GM23248 (cell line): ENCODE measurements at places on chromosomes 13 and 19. TPM values are rescaled to one million over a fixed set of nuclear protein-coding genes. Genes with fewer than 3 reads are reported as not detected.

DNA sequence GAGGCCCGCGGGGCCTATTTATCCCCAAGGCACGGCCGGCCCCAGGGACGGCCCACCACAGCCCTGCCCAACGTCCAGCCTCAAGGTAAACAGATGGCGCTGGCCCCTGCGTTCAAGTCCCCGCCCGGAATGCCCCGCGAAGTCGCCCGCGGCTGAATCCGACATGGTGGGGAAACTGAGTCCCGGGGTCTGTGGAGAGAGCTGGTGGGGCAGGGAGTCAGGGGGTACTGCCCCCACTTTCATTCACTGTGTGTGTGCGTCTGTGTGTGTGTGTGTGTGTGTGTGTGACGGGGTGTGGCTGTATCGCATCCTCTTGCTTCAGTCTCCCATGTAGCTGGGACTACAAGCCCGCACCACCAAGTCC lies 192 bp upstream of the COMP start:
- H3K4me3 ChIP-seq = no peak overlapping the region
- no peak overlapping the region for H3K27ac ChIP-seq
- H3K4me1 ChIP-seq = peaks cover 11% of the 10 kb centered on the region
- DNase-seq = no peak
- no peaks in the 10 kb centered on the region for H3K36me3 ChIP-seq

DNA sequence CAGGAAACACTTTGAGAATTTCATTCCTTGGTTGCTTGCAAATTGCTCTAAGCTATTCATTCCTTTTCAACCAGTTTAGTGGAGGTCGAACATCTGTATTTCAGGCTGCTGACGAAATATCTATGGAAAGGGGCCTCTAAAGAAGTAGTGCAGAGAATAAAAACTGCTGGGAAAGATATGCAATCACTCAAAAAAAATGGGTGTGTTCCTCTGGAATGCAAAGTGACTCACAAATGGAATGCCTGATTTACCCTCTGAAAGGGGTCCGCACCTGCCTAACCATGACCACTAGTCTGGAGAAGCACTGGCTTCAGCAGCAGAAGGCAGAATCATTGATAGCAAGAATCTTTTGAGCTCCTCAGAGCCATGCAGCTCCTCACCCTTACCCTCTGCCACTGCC lies 129.4 kb downstream of the PCDH9 start:
- no peaks in the 10 kb centered on the region for H3K36me3 ChIP-seq
- H3K27me3 ChIP-seq = no peaks in the 10 kb centered on the region
- no peak overlapping the region for H3K4me3 ChIP-seq
- no peak for DNase-seq
- H3K4me1 ChIP-seq = no peaks in the 10 kb centered on the region

DNA sequence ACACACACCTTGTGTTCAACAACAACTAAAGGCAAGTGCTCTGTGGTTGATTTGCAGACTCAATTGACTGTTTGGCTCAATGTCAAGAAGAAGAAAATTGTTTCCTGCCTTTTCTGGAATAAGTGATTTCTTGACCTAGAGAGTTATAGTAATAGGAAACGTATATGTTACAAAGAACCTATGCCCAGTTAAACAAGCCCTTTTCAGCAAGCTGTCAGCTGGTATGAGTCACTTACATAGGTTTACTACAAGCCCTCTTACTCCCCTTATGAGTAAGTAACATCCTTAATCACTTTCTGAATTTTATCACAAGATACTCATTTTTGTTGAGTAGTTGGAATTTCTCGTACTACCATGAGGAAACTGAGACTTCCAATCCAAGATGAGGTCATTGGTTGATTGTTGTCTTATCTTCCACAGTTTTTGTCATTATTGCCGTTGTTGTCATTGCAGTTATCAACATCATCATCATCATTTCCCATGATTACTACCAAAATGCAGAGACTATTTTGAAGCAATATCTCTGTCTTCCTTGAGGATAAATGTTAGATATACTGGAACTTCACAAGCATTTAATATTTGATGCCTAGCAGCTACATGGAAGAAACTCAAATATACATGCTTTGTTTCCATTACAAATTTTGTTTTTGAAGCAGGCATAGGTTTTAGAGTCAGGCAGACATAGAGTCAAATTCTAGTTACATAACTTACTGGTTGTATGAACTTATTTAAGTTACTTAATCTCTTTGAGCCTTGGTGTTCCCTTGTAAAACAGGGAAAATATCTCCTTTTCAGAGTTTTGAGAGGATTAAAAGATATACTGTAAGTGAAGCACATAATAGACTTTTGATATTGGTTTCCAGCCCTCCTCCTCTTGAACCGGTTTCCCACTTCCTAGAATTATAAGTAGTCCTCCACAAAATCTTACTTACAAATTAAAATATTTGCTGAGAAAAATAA lies 106.0 kb downstream of the RAP2A start:
- H3K36me3 ChIP-seq = no peaks in the 10 kb centered on the region
- no peak overlapping the region for H3K27ac ChIP-seq
- peaks cover 8% of the 10 kb centered on the region; the same call in 1 of the 2 replicates for H3K4me1 ChIP-seq
- no peaks in the 10 kb centered on the region for H3K27me3 ChIP-seq
- H3K4me3 ChIP-seq = no peak overlapping the region

- DNase-seq = no peak
- H3K36me3 ChIP-seq = no peaks in the 10 kb centered on the region
- H3K27ac ChIP-seq = no peak overlapping the region
- no peak overlapping the region for H3K4me3 ChIP-seq
Observed at GRCh38 chr13:93814658-93815057, 588.1 kb downstream of the GPC6 start.

DNA sequence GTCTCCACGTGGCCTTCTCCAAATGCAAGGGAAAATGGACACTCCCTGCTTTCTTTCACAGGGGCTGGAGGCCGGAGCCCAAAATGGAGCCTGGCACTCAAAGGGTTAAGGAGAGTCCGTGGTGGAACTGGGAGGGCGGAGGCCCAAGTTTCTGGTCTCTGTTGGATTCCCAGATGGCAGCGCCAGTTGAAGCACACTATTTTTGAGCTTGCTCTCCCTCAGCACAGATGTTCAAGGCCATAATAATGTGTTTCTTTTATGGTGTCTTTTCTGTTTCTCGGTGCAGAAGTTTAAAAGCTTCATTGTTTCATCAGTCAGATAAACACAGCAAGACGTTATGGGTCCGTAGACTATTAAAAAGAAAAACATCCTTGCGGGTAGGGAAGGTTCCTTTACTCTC lies 67.6 kb downstream of the TNFRSF19 start:
- no peaks in the 10 kb centered on the region for H3K27me3 ChIP-seq
- no peak for DNase-seq
- H3K27ac ChIP-seq = no peak overlapping the region
- H3K4me1 ChIP-seq = no peaks in the 10 kb centered on the region

- no peak overlapping the region for H3K4me3 ChIP-seq
- peaks cover 6% of the 10 kb centered on the region for H3K4me1 ChIP-seq
- H3K36me3 ChIP-seq = no peaks in the 10 kb centered on the region
Observed at GRCh38 chr13:108225440-108225839, 7.2 kb downstream of the ABHD13 start.

- H3K4me1 ChIP-seq = peaks cover 23% of the 10 kb centered on the region
- H3K27ac ChIP-seq = no peak overlapping the region
- no peaks in the 10 kb centered on the region for H3K27me3 ChIP-seq
- H3K4me3 ChIP-seq = no peak overlapping the region
- no peaks in the 10 kb centered on the region for H3K36me3 ChIP-seq
- no peak for DNase-seq
Observed at GRCh38 chr13:98819382-98820010, 67.0 kb upstream of the SLC15A1 start.

DNA sequence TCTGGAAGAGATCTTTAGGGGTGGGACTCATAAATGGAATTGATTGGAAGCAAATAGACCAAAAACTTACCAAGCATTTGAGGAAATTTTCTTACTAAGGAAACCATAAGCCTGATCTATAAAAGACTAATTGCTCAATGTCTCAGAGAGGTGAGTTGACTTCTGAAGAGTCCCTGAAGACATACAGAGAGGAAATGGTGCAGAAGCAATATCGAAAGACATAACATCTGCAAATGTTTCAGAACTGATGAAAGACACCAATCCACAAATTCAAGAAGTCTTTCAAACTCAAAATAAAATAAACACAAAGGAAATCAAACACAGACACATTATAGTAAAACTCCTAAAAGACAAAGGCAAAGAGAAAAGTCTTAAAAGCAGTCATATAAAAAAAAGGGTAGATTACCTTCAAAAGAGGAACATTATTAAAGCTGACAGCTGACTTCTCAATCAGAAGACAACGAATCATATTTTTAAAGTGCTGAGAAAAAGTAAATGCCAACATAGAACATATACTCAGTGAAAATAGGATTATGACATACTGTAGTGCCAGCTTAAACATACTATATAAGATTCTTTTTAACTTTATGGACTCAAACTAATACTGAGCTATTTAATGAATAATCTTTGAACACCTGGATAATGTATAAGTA lies 45.4 kb upstream of the CALM3 start:
- H3K4me3 ChIP-seq = no peak overlapping the region
- no peaks in the 10 kb centered on the region for H3K36me3 ChIP-seq
- no peaks in the 10 kb centered on the region for H3K27me3 ChIP-seq
- H3K4me1 ChIP-seq = no peaks in the 10 kb centered on the region
- no peak overlapping the region for H3K27ac ChIP-seq
- DNase-seq = no peak

- H3K27me3 ChIP-seq = peaks cover 26% of the 10 kb centered on the region
- 0 out of 2 replicates have a peak, but pooled peaks cover 6% of the 10 kb centered on the region for H3K36me3 ChIP-seq
- H3K4me3 ChIP-seq = no peak overlapping the region
- no peak overlapping the region for H3K27ac ChIP-seq
- DNase-seq = peak; percentile 52
Observed at GRCh38 chr19:2251106-2252054, 2.3 kb downstream of the AMH start.

GRCh38 chr13:34672631-34673030 lies 269.4 kb upstream of the NBEA start:
- no peak overlapping the region for H3K4me3 ChIP-seq
- no peak overlapping the region for H3K27ac ChIP-seq
- H3K36me3 ChIP-seq = no peaks in the 10 kb centered on the region

GRCh38 chr13:51331354-51331861 lies 8.1 kb upstream of the SERPINE3 start:
- no peaks in the 10 kb centered on the region for H3K36me3 ChIP-seq
- H3K27me3 ChIP-seq = no peaks in the 10 kb centered on the region
- H3K4me3 ChIP-seq = no peak overlapping the region
- peaks cover 5% of the 10 kb centered on the region; the same call in 1 of the 2 replicates for H3K4me1 ChIP-seq

DNA sequence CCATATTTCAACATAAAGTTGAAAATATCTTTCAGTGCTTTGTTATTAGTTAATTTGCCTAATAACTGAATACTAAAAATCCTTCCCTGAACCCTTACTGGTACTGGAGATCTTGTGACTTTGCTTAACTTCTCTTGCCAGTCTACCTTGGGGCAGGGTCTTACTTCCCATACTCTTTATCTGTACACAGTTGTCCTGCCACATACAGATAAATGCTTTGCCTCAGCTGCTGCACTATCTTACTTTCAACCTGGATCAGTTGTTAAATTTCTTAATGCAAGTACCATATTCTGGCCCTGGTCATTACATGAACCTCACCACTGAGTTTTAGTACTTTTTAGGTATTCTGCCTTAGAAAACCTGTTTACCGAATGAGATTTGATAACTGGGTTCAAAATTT lies 107.6 kb downstream of the PIBF1 start:
- H3K4me1 ChIP-seq = peaks cover 15% of the 10 kb centered on the region
- no peaks in the 10 kb centered on the region for H3K27me3 ChIP-seq
- no peak for DNase-seq
- H3K27ac ChIP-seq = no peak overlapping the region

DNA sequence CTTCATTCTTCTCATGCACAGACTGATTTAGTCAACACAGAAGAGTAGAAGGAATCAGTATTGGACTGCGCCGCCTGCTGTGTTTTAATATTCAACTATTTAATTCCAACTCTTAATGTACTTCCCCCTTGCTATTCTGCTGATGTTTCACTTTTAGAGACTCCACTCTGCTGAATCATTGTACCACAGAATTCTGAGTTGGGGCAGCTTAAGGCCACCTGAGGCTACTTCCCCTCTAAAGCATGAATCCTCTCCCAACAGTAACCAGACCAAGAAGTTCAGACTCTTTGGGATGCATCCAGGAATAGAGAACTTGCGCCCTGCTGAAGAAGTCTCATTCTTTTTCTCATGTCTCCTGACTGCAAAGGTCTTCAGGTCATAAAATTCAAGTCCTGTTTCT lies 708.8 kb downstream of the UQCRFS1 start:
- H3K27ac ChIP-seq = no peak overlapping the region
- H3K36me3 ChIP-seq = no peaks in the 10 kb centered on the region
- no peak overlapping the region for H3K4me3 ChIP-seq
- H3K4me1 ChIP-seq = no peaks in the 10 kb centered on the region

DNA sequence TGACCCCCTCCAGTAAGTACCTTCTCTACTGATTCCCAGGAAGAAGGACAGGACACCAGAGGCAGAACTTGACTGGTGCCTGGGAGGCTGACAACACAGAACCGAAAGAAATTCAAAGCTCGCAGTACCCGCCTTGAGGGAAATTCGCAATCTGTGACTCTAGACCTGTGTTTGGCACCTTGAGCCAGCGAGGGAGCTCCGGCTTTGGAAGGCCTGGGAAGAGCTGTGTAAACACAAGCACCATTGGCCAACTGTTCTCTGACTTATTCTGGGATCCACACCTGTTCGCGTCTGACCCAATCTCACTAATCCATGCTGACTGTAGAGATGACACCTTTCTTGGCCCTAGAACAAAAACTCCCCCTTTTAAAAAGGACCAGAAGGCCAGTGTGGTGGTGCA lies 50.7 kb downstream of the CEBPG start:
- H3K27ac ChIP-seq = no peak overlapping the region
- no peaks in the 10 kb centered on the region for H3K27me3 ChIP-seq
- H3K4me3 ChIP-seq = no peak overlapping the region

- no peaks in the 10 kb centered on the region for H3K36me3 ChIP-seq
- DNase-seq = peak; percentile 36
- H3K4me3 ChIP-seq = no peak overlapping the region
- no peak overlapping the region for H3K27ac ChIP-seq
Observed at GRCh38 chr19:49430678-49431329, 5.6 kb downstream of the GFY start.

GRCh38 chr19:43470288-43470687 lies 4.9 kb upstream of the LYPD3 start:
- no peak overlapping the region for H3K4me3 ChIP-seq
- H3K27ac ChIP-seq = no peak overlapping the region
- peak; percentile 70 for DNase-seq
- peaks cover 7% of the 10 kb centered on the region; the same call in 1 of the 2 replicates for H3K4me1 ChIP-seq

DNA sequence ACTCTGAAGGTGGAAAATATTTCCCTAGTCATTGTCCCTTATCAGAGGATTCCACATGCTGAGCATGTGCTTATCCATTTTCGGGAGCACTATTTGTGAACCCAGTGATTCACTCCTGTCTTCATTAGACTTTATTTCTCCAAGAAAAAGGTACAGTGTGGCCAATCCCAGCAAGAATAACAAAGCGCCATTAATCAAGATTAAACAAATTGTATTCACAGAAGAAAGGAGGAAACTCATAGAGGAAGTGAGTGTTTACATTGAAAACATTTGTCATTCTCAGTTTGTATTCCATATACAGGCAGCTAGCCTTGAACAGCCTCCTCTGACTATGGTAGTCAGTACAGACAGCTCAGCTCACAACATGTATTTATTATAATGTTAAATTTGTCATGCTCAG lies 1669.9 kb upstream of the SPRY2 start:
- H3K27ac ChIP-seq = no peak overlapping the region
- no peak for DNase-seq
- H3K4me3 ChIP-seq = no peak overlapping the region
- H3K36me3 ChIP-seq = no peaks in the 10 kb centered on the region
- no peaks in the 10 kb centered on the region for H3K4me1 ChIP-seq

Gene PRX
- total RNA-seq = 3.8 and 4.0 TPM in 2 replicates

Gene NPAS1
- total RNA-seq = 8.6 and 10.6 TPM in 2 replicates

Gene MPND
- 3.0 and 6.2 TPM in 2 replicates for total RNA-seq

Gene ZNF440
- total RNA-seq = 4.2 and 7.6 TPM in 2 replicates

Gene HCN2
- total RNA-seq = 1.8 and 3.1 TPM in 2 replicates

Gene CEACAM20
- total RNA-seq = not detected in 2 replicates

Gene CGB2
- not detected in 2 replicates for total RNA-seq

Gene METTL21C
- total RNA-seq = not detected in 2 replicates

Gene TSSK6
- total RNA-seq = 0.25 and 2.3 TPM in 2 replicates

Gene SRRM5
- total RNA-seq = not detected in 2 replicates

Gene KLK4
- not detected in 2 replicates for total RNA-seq
